NCI-H1092 (cell line): ENCODE measurements at places on chromosomes 6 and 20.

- DNase-seq = no peak
Measured at GRCh38 chr6:14210077-14210476, 92.5 kb downstream of the CD83 start.

DNA sequence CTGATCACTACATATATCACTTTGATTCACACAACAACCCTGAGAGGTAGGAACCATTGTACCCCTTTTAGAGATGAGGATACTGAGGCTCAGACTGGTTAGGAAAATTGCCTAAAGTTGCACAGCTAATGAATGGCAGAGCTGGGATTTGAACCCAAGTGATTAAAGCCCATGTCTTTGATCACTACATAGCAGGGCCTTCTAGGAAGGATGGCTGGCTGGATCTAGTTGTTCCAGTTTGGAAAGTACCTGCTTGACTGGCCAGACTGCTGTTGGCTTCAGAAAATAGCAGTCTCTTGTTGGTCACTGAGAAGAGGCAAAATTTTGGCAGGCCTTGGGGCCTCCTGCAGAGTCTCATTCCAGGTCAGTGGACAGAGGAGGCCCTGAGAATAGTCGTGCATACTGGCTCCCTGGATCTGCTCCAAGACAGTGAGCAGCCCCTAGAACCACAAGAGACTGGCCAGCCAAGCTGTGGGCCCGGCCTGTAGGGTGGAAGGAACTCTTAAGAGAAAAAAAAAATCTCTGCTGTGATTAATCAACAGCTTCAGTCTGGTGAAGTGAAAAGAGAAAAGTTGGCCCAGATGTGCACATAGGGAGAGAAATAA lies 17.5 kb downstream of the PPARD start:
- no peak for DNase-seq

DNA sequence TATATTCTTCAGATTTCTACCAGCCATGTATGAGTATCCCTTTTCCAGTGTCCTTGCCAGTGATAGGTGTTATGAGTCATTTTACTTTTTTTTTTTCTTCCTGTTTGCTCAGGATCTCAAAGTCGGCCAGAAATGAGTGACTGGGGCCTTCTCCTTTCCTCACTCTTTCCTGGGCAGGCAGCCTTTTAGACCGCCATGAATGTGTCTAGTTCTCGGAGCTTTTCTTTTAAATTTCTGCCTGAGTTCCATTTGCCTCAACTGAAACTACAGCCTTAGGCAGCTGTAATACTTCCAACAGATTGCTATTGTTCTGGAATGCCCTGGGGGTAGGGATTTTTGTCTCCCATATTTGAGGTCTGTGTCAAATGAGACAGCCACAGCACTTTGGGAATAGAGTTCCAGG lies 83.7 kb downstream of the STXBP5 start:
- DNase-seq = no peak

GRCh38 chr6:28311139-28311823 lies 24.7 kb downstream of the ZSCAN31 start:
- no peak for DNase-seq

- DNase-seq = no peak
Measured at GRCh38 chr6:12608016-12608860, 108.3 kb upstream of the PHACTR1 start.

DNA sequence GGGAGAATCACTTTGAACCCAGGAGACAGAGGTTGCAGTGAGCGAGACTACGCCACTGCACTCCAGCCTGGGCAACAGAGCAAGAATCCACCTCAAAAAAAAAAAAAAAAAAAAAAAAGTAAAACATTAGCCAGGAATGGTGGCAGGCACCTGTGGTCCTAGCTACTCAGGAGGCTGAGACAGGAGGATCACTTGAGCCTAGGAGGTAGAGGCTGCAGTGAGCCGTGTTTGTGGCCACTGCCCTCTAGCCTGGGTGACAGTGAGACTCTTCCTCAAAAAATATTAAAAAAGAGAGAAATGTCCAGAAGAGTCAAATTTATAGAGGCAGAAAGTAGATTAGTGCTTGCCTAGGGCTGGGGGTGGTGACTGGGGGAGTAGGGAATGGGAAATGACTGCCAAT lies 6.8 kb upstream of the PIGU start:
- no peak for DNase-seq

- no peak for DNase-seq
Measured at GRCh38 chr6:160263196-160263939, 4.7 kb upstream of the SLC22A2 start.

DNA sequence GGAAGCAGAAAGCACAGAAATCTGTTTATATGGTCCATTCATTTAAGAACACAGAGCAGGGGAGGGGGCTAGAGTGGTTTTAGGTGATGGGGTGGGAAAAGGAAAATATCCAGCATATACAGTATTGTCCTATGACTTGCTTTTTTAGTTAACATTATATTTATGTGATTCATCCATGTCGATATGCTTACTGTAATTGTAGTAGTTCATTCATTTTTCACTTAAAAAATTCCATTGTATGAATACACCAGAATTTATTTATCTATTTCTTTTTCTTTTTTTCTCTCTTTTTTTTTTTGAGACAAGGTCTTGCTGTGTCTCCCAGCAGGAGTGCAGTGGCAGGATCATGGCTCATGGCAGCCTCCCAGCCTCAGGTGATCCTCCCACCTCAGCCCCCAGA lies 9.6 kb upstream of the PRIM2 start:
- DNase-seq = no peak

- no peak for DNase-seq
Measured at GRCh38 chr6:90350689-90351554, 54.3 kb upstream of the BACH2 start.

- DNase-seq = no peak
Measured at GRCh38 chr6:74519163-74519562, 686.7 kb downstream of the COL12A1 start.

- no peak for DNase-seq
Measured at GRCh38 chr6:116096979-116097816, 3.5 kb upstream of the NT5DC1 start.

DNA sequence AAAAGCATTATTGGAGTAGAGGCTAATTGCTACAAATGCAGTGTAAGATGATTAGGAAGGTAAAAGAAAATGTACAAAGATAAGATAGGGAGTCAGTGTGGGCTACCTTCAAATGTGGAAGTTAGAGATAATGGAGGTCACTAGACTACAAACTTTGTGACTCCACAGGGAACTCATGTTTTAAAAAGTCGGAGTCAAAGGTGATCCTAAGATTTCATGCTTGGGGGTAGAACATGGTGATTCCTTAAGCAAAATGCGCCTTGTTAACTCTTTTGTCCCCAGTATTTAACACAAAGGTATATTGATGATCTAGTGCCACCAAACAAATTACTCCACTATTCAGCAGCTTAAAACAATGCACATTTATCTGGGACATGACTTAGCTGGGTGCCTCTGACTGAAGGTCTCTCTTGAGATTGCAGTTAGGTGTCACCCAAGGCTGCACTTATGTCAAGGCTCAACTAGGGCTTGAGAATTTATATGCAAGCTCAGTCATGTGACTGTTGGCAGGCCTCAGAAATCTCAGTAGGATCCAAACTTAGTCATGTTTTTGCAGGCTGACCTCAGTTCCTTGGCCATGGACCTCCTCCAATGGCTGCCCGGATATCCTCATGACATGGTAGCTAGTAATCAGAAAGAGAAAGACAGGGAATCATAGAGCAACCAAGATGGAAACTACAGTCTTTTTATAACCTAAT lies 11.4 kb upstream of the SNX9 start:
- DNase-seq = no peak

DNA sequence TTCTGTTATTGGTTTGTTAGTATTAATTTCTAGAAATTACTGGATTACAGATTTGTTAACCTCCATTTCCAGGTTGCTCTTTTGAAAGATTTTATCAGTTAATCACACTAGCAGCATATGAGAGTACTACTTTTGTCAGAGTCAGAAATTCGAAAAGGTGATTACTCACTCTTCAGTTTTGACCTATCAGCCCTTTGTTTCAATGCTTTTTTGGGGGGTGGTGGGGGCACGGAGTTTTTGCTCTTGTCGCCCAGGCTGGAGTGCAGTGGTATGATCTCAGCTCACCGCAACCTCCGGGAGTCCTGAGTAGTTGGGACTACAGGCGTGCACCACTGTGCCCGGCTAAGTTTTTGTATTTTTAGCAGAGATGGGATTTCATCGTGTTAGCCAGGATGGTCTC lies 149.2 kb downstream of the JARID2 start:
- no peak for DNase-seq

DNA sequence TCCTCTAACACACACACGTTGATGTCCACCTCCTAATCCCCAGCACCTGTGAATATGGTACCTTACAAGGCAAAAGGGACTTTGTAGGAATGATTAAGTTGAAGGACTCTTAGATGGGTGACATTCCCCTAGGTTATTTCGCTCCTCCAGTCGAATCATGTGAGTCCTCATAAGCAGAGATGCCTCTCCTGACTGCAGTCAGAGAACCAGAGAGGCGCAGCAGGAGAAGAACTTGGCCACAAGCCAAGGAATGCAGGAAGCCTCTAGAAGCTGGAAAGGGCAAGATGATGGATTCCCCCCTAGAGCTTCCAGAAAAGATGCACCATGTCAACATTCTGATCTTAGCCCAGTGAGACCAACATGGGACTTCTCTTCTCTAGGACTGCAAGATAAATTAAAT lies 133.1 kb upstream of the PTPRT start:
- no peak for DNase-seq

GRCh38 chr6:4883298-4883697 lies 107.1 kb downstream of the CDYL start:
- DNase-seq = no peak
